ENCODE measurements at places on chromosomes 3 and 15.

DNA sequence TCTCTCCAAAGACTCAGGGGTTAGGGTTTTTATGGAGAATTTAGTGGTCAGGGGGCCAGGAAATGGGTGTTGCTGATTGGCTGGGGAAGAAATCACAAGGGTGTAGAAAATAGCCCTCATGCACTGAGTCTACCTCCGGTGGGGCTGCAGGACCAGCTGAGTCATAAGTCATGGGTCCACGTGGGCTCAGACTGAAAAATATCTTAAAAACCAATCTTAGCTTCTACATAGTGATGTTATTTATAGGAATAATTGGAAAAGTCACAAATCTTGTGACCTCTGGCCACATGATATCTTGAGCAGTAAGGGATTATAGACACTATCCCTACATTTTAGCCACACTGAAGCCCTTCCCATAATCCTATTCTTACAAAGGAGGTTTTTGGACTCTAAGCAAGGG, 224.0 kb downstream of the DPH6 start:
- no peak for DNase-seq

GRCh38 chr3:57206423-57206822, 6.6 kb upstream of the HESX1 start:
- no peak for DNase-seq

GRCh38 chr3:99482191-99482590, 156.2 kb upstream of the COL8A1 start:
- DNase-seq, result no peak

DNA sequence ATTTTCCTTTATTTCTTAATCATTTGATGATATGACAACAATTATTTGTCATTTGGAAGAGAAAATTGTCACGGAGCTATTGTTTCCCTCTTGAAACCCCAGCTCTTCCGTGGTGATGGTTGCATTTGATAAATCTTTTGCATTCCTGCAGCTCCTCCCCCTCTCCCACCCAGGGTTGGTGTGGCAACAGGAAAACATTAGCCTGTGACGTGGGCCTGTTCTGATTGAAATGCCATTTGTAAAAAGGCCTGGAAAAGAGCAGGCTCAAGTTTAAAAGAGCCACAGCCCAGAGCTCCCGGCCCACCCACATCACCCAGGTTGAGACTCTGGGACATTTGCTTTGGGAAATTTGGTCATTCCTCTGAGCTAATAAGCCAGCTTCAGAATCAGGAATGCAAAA, 282.5 kb downstream of the RPLP1 start:
- DNase-seq, result no peak

DNA sequence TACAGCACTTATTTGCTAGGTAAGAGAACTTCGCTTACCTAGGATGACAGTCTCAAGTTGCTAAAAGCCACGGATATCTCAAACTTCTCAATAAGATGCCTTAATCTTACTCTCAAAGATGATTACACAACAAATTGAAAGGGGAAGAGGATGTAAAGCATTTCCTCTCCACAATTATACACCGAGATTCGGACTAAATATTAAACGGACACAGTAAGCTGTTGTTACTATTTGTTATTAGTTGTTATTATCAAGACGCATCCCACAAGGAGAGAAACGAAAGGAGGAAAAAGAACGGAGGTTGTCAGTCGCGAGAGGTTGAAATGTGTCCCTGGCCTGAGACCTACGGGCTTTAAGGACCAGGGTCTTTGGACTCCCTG, 660 bp downstream of the ZNF106 start:
- no peak for DNase-seq

DNA sequence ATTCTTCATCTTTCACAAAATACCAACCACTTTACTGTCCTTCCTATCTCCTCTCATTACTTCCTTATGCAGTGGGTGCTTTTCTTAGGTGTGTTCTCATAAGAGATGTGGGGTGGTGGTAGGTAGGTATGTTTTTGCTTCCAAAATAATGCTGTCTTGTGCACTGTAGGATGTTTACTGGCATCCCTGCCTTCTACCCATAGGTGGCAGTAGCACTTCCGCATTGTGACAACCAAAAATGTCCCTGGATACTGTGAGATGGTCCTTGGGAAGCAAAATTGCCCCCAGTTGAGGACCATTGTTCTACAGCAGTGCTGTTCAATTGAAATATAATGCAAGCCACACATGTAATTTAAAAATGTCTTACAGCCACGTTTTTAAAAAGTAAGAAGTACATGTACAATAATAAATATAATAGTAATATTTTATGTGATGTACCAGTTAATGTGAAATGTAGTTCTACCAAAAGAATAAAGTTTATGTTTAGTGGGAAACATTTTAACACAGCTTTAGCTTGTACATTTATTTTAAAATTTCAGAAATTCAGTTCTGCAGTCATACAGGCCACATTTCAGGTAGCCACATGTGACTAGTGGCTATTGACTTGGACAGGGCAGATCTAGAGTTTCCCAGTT, 75.2 kb downstream of the NEO1 start:
- DNase-seq, result no peak

- DNase-seq, result peak; percentile 48
Observed at GRCh38 chr3:197750396-197750831, 731 bp downstream of the FYTTD1 start.

DNA sequence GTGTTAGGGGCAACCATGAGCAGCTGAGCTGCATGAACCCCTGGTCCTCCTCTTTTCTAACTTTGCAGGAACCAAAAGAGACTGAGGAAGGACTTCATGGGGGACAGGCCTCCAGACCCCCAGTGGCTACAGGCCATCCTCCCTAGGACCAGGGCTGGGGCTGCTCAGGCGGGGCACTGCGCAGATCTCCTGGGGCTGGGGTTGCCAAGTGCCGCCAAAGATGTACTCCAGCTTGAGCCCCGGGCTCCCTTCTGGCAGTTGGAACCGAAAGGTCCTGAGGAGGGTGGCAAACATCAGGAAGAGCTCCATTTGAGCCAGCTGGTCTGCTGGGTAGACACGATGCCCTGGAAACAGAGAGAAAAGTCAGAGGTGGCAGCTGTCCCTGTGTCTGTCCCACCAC, 11.1 kb upstream of the PARL start:
- DNase-seq, result no peak

GRCh38 chr3:36769926-36770325, 5.6 kb upstream of the DCLK3 start:
- DNase-seq, result no peak

- no peak for DNase-seq
Observed at GRCh38 chr3:23263796-23264195, 60.7 kb downstream of the UBE2E2 start.

DNA sequence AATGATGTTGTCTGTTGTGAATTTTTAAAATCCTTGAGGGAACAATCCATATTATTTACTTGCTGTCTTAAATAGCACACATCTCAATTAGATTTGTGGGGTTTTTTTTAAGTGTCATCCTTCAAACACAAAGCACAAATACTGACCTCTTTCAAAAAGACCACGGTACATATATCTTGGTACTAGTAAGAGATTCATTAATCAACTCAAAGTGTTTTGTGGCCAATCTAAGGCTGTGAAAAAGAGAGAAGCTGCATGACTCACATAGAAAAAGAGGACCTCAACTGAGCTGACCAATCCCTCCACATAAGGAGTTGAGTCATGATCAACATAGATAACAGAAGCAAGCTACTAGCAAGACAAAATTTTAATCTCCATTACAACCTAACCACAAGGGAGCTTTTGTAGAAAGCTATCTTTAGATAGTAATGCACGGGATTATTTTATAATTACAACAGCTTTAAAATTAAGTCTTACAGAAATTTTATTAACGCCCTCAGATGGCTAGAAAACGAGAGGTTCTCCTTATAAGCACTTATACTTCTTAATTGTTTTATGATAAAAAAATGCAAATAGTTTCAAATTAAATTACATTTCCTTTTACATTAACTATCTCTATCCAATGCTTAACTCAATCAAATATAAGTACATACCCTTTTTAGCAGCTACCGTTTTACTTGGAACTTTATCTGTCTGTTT, 60.5 kb downstream of the TOP2B start:
- no peak for DNase-seq

DNA sequence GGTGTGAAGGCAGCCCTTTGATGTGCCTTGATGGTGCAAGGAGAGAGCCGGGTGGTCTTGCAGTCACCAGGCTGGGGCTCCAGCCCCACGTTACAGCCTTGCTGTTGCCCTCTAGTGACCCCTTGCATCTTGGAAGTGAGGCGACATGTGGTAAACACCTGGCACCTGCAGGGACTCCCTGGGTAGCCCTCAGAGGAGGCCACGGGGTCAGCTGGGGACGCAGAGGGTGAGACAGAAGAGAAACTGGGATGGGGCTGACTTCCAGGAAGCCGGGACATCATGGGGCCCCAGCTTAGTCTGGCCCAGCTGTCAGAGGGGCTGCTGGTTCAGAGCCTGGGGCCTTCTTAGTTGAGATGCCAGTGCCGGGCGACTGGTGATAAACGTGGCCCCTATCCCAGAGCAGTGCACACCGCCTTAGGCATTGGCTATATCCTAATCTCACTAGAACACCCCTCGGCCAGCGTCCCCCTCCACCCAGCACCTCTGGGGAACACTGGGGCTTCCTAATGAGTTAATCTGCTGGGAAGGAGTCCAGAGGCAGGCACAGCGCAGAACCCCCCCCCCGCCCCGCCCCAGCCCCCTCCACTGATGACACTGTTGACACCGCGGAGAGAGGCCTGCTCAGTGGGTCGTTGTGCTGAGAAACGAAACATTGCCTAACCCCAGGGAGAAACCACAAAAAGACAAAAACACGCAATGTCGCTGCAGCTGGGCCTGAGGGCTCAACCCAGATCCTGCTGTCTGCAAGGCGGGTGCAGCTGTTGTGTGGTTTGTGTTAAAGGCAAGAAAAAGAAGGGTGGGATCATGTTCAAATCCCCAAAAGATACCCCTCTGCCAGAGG, 60.5 kb upstream of the KLF13 start:
- peak; percentile 47 for DNase-seq

DNA sequence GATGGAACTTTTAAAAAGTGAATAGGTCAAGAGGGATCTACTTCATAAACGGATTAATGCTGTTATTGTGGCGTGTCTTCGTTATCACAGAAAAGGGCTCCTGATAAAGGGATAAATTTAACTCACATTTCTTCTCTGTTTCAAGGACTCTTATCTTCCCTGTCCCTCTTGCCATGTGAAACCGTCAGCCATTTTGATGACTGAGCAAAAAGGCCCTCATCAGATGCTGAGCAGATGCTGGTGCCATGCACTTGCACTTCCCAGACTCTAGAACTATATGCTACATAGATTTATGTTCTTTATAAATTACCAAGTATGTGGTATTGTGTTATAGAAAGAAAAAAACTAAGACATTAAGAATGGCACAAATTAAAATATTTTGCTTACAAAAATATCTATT, 1011.8 kb upstream of the GBE1 start:
- no peak for DNase-seq

Data from stimulated activated CD8-positive, alpha-beta memory T cell treated with anti-CD3 and anti-CD28 coated beads, Interleukin-15, amount 100 ng/mL, for 48 hours (primary cell).